ENCODE measurements at places on chromosomes 2 and 18.

- DNase-seq, result no peak
Measured at GRCh38 chr18:79755496-79756142, 42.1 kb upstream of the KCNG2 start.

DNA sequence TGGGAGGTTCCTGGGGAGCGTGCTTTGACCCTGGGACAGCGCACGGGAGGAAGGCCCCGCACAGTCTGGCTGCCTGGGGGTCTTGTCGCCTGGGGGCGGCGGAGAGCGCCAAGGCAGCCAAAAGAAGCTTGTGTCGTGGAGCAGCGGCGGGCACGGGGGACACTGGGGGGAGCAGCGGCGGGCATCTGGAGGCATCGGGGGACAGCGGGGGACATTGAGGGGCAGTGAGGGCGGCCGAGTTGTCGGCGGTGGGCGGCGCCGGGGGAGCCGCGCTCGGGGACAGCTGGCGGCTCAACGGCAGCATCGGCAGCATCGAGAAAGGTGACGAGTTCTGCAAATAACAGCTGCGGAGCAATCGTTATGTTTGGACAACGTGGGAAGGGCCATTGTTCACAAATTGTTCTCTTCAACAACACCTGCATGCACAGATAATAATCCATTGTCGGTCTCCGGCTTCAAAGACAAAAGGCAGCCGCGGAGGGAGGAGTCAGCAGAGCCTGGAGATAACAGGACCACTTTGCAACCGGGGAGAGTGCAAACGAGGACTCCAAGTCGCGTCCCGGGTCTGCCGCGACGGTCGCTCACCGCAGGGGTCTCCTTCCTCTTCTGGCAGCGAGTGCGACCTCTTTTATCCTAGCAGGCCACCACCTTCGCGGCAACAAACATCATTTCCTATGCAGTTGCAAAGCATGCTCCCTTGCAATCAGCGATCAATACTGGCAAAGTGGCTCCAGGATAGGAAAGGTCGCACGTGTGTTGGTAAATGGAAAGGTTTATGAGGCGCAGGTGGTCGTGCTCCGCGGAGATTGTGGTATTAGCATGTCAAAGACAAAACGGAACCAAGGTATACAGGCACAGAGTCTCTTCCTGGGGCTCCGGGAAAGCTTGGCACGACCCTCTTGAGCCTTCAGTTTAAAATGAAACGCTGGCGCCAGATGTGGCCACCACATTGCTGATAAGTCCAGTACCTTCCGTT is 132.3 kb upstream of the DLX2 start:
- peak; percentile 44 for DNase-seq

DNA sequence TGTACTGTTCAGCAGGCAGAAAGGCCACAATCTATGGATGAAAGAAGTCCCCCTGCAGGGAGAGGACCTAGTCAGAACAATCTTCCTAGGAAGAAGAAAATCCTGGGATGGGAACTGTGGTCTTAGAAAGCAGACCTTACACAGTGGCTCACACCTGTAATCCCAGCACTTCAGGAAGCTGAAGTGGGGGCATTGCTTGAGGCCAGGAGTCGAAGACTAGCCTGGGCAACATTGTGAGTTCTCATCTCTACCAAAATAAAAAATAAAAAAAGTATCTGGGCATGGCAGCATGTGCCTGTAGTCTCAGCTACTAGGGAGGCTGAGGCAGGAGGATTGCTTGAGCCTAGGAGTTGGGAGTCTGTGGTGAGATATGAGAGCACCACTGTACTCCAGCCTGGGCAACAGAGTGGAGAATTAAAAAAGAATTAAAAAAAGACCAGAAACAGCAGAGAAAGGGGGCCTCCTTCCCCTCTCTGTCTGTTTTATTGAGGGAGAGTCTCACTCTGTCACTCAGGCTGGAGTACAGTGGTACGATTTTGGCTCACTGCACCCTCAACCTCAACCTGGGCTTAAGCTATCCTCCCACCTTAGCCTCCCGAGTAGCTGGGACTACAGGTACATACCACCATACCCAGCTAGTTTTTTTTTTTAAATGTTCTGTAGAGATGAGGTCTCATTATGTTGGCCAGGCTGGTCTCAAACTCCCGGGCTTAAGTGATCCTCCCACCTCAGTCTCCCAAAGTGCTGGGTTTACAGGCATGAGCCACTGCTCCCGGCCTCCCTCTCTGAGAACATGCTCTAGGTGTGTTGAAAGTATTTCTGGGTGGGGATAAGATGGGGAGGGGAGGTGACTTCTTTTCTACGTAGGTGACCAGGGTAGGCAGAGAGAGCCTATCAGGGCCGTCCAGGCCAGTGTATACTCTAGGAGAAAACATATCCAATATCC is 7.4 kb downstream of the RHOB start:
- no peak for DNase-seq

DNA sequence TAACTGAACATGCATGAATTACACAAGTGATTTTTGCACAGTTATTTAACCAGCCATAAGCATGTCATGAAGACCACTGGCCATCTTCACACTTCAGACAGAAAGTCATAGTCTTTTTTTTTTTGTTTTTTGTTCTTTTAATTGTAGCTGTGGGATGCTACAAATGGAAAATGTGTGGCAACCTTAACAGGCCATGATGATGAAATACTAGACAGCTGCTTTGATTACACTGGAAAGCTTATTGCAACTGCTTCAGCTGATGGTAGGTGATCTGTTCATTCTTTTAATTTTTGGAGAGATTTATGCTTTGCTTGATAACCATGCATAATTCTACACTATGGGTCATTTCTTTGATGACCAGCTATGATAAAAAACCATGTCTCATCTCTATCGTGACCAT is 35.6 kb downstream of the DAW1 start:
- DNase-seq, result no peak

GRCh38 chr2:145290986-145291385 is 771.1 kb upstream of the ZEB2 start:
- DNase-seq, result no peak

DNA sequence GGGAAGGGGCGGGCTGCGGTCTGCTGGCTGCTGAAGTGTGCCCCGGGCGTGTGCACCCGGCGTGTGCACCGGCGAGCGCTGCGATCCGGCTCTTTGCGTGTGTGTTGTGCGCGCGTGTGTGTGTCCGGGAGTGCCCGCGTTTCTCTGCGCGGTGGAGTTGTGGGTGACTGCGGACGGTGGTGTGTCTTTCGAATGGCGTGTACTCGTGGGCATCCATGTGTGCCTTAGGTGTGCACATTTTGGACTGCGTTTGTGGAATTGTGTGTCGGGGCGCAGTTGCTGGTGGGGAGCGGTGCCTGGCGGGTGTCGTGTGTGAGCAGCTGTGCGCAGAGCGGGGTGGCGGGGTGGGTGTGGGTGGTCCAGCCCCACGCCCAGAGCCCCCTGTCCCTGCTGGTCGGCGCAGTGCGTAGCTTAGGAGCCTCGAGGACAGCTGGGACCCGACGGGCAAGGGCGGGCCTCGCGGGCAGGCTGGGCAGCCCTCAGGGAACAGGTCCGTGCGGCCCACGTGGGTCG is 533 bp downstream of the HPCAL1 start:
- DNase-seq, result peak; percentile 48

DNA sequence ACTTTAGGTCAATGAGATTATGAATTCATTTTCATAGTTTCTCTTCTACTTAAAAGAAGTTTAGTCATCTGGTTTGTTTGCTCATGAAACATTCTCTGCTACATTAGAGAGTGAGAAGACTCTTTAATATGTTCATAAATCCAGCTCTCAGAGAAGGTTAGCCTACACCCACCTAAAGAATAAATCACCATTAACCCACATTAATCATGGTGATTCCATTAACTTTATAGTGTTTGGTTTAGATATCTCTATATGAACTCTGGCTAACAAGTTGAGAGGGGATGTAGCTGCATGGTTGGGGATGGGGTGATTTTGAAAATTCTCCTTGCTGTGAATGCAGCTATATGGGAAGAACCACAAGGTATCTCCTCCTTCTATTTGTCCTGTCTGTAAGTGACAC is 10.7 kb downstream of the TFPI start:
- no peak for DNase-seq

GRCh38 chr2:225340923-225341322 is 58.6 kb upstream of the NYAP2 start:
- DNase-seq, result no peak

- DNase-seq, result peak; percentile 42
Measured at GRCh38 chr2:70340761-70341476, 39.1 kb upstream of the FAM136A start.

- DNase-seq, result no peak
Measured at GRCh38 chr18:3281456-3282400, 19.8 kb downstream of the MYL12B start.

- DNase-seq, result no peak
Measured at GRCh38 chr2:122481244-122481622, 725.8 kb downstream of the TSN start.

DNA sequence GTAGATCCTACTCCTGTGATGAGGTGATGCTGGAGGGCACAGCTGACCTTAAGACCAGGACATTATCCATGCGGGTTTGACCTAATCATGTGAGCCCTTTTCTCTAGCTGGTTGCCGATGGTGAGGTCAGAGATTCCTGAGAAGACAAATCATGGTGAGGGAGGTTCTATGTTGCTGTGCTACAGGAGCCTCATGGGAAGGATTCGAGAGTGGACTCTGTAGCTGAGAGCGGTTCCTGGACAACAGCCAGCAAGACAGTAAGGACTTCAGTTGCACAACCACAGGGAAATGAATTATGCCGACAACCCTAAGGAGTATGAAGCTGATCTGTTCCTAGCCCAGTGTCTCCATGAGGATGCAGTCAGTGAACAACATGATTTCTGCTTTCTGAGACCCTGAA is 80.4 kb downstream of the EPB41L3 start:
- DNase-seq, result no peak

DNA sequence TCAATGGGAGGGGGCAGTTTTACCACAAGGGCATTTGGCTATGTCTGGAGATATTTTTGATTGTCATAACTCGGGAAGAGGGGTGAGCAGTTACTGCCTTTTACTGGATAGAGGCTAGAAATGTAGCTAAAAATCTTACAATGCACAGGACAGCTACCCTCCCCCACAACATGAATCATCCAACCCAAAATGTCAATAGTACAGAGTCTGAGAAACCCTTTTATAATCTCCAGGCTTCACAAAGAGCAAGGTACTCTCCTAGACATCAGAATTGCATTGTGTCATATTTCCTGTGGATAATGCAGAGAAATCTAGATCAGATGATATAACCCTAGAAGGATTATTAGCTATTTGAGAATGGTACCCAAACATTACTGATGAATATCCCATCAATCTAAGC is 277.1 kb upstream of the NRP2 start:
- no peak for DNase-seq

DNA sequence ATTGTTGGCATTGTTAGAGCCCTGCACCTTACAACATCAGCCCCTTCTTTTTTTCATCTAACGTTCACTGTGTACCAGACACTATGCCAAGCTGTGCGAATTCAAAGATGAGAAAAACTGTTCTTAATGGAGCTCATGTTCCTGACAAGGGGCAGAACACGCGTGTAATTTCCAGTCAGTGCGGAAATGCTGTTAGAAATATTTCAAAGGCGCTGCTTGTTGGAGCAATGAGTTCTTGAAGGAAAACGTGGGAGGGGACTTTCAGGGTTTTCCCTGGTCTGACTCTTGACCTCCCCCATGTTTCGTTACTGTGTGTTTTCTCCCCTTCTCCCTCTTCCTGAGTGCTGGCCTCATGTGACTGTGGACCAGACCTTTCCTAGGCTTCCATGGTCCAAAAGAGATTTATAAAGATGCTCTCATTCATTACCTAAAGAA is 1.5 kb downstream of the MTHFD2 start:
- peak; percentile 50 for DNase-seq

- peak; percentile 28 for DNase-seq
Measured at GRCh38 chr2:59584958-59585357, 968.5 kb downstream of the BCL11A start.

GRCh38 chr2:73448856-73449255 is 63.2 kb downstream of the ALMS1 start:
- no peak for DNase-seq

DNA sequence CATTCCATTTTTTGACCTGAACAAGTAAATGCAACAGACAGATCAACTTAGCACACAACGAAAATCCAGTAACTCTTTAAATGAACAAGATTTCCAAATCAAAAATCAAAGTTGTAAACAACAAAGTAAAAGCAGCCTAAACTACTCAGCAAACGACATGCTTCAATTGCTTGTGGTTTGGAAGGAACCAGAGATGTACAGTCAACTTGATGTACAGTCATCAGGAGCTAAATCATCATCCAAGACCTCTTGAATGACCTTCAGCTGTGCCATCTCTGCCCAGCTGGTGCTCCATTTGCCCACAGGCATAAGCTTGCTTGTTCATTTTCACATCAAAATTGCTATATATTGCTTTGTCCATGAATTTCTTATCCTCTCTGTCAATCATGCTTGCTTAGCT is 109.8 kb downstream of the UPP2 start:
- no peak for DNase-seq

GRCh38 chr18:75524841-75525240 is 97.3 kb upstream of the SMIM21 start:
- DNase-seq, result no peak

- no peak for DNase-seq
Measured at GRCh38 chr2:190490502-190490901, 44.0 kb downstream of the NEMP2 start.

DNA sequence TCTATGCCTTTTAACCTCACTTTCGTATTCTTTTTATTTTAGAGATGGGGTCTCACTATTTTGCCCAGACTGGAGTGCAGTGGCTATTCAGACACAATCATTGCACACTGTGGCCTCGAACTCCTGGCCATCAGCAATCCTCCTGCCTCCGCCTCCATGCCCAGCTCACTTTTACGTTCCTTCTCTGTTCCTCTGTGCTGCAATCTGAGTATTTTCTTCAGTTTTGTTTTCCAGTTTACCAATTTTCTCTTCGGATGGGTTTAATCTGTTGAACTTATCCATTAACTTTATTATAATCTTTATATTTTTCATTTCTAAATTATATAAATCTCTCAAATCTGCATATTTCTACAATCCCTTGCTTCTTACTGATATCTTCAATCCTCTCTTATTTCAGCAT is 38.6 kb downstream of the SIGLEC15 start:
- no peak for DNase-seq

DNA sequence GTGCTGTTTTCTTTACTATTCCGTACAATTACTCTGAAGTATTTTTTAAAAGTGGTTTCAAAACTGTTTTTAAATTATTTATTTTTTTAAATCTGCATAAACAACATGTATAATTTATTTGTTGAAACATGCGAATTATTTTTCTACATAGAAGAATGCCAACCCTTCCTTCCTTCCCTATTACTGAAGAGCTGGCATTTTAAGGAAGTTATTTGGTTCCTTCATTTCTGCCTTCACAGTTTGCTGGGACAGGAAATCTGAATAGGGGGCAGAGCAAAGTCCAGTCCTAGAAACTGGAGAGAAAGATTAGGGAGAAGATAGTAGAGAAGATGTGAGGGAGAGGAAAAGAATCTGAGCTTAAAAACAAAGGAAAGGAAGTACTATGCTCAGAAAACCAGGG is 146.7 kb upstream of the ACVR2A start:
- no peak for DNase-seq

GRCh38 chr2:164824872-164825271 is 16.8 kb downstream of the COBLL1 start:
- DNase-seq, result no peak

Data from stimulated activated CD8-positive, alpha-beta memory T cell treated with anti-CD3 and anti-CD28 coated beads, Interleukin-4, amount 100 ng/mL, for 48 hours (primary cell).